C1 segment of cervical spinal cord (tissue), 14 donors: ENCODE measurements at places on chromosomes 1 and 21.

DNA sequence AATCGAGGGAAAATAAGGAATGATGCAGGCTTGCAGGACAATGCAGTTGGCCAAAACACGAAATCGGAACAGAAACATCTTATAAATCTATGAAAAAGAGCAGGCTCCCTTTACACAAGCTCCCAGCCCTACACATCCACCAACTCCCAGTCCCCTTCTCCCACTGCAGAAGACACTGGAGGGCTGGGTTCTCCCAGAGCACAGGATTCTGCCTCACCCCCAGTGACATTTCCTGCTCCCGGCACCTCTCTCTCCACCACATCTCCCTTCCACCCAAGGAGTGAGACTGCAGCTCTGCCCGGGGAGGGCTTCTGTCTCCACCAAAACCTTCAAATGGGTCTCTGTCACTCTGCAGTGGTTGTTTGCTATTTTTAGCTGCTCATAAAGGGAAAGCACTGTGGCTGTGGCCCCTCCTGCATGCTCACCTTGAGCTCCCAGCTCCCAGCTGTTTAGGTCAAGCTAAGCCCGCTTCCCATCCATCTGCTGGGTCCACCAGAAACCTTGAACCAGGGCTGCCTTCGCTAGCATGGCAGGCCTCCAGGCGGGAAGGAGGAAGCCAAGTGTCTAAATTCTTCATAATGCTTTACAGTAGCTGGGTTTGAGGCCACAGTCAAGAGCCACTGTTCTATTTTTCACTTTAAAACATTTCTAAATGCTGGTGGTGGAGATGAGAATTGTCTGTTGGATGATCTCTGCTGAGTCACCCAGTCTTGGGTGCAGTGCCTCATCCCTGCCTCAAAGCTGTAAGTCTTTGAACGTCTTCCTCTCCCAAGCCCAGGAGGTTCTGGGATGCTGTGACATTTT is 3.3 kb upstream of the C2CD2 start:
- DNase-seq: no peak

GRCh38 chr1:65762081-65762862 is 30.4 kb upstream of the PDE4B start:
- DNase-seq: no peak

DNA sequence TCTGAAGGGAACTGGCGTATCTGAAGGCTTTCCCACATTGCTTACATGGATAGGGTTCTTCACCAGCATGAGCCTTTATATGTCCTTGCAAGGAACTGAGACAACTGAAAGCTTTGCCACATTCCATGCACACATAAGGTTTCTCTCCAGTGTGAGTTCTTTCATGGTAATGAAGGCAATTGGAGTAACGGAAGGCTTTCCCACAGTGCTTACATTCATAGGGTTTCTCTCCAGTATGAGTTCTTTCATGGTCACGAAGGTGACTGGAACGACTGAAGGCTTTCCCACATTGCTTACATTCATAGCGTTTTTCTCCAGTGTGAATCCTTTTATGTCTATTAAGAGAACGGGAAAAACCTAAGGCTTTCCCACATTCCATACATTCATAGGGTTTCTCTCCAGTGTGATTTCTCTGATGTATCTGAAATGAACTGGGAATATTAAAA is 15.0 kb downstream of the ZNF124 start:
- no peak for DNase-seq

GRCh38 chr1:18891426-18891780 is 11.0 kb downstream of the ALDH4A1 start:
- DNase-seq: no peak

GRCh38 chr1:39085174-39085573 is 59.0 kb downstream of the NDUFS5 start:
- no peak for DNase-seq

GRCh38 chr1:92929461-92929860 is 31.8 kb downstream of the DIPK1A start:
- DNase-seq: no peak

DNA sequence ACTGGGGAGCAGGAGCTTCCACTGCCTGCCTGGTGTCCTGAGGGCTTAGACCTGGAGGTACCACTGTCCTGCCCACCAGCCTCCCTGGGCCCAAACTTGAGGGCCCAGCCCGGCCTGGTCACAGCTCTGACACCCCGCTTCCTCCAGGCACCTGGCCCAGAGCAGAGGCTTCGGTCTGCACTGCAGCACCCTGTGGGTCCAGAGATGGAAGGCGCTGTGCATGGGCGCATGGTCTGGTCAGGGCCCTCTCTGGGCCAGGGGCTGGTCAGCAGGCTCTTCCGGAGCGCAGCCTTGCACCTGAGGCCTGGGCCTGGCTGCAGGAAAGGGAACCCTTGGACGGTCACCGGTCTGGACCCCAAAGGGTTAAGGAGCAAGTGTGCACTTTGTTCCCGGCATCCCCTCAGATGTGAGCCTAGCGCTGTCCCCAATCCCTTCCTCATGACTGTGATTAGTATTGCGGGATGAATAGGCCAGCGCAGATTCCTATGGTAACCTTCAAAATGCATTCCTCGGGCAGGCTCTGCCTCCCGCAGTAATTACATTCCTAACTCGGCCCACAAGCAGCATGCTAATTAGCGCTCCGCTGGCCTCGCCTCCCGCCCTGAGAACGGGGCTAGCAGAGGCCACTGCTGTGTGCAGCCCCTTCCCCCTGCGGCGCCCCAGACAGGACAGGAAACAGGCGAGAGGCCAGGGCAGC is 36.3 kb downstream of the PRDM16 start:
- DNase-seq: peak; percentile 27

DNA sequence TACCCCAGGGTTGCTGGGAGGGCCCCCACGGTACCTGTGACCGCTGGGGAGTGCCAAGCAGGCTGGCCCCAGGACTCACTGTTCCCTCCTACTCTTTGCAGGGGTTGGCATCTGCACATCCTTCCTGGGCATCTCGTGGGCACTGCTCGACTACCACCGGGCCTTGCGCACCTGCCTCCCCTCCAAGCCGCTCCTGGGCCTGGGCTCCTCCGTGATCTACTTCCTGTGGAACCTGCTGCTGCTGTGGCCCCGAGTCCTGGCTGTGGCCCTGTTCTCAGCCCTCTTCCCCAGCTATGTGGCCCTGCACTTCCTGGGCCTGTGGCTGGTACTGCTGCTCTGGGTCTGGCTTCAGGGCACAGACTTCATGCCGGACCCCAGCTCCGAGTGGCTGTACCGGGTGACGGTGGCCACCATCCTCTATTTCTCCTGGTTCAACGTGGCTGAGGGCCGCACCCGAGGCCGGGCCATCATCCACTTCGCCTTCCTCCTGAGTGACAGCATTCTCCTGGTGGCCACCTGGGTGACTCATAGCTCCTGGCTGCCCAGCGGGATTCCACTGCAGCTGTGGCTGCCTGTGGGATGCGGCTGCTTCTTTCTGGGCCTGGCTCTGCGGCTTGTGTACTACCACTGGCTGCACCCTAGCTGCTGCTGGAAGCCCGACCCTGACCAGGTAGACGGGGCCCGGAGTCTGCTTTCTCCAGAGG is 6.8 kb downstream of the XKR8 start:
- no peak for DNase-seq

DNA sequence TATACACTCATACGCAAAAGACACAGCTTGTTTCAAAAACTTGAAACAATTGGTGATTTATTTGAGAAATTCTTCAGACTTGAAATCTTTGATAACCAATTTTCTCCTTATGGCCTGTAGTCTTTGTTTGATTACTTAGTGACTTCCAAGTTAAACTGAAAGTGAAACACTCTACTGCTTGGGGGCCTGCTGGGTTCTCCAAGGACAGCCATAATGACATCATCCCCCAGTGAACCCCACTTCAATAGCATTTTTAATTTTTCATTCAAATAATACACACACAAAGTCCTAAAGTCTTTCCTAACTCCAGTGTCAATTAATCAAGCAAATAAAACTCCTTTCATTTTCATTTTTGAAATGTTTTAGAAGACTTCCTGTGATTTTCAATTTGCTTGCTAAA is 59.2 kb downstream of the KRTAP19-8 start:
- DNase-seq: no peak

- DNase-seq: no peak
Measured at GRCh38 chr1:52659851-52660596, 27.1 kb downstream of the SHISAL2A start.

GRCh38 chr1:1614204-1614953 is 921 bp upstream of the MIB2 start:
- DNase-seq: no peak
